ENCODE measurements at places on chromosomes 3 and 15.

DNA sequence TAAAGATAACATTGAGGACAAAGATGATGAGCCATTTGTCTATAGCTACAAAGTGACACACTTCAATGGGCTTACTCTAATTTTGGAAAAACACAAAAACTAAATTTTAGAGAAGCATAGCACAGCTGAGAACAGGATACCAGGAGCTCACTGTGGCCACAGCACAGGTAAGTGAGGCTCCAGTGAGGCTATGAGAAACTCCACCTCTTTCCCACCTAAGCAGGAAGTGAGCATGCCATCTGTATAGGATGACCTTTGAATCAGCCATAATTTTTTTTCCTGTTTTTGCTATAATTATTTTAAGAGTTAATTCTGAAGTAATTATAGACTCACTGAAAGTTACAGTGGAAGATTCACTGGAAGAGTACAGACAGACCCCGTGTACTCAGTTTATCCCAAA, 82.1 kb upstream of the DCLK3 start:
- no peak for DNase-seq

DNA sequence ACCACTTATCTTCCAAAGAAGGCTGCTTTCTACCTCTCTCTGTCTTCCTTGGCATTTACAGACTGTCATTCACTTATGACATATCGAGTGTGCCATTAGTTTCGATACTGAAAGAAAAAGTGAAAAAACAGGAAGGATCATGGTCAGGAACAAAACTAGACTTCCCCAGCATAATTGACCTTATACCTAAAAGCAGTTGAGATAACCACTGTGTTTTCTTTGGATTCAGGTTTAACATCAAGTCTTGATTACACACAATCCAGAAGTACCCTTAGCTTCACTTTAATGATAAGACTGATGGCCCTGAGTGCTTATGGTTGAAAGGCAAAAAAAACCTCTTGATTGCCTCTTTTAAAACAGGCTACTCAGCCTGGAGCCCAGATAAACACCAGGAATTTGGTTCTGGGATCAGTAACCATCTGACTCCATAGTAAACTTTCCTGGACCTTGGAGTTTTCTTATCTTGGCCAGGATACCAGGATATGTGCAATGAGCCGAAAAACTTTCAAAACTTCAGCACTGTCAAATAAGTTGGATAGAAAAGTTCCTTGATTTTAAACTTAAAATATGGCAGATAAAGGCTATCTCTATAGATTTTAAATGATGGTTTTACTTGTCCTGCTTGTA, 5.0 kb upstream of the UACA start:
- DNase-seq, result no peak

DNA sequence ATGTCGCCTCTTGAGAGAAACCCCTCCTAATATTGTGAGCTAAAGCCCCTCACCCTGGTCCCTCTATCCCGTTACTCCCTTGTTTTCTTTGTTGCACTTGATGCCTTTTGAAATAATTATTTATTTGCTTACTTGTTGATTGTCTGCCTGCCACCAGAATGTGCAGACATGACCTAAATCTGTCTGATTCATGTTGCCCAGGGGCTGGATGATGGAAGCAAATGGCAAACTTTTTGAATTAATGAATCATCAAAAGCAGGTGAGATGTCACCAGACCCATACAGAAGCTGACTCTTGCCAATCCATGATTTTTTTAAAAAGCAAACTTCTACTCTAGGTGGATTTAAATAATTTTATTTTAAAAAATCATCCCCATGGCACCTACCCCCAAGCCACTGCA, 49.3 kb downstream of the GRIP2 start:
- DNase-seq, result no peak

GRCh38 chr3:141289228-141289772, 57.7 kb downstream of the PXYLP1 start:
- no peak for DNase-seq

GRCh38 chr3:9712415-9712814, 8.8 kb downstream of the CPNE9 start:
- no peak for DNase-seq

DNA sequence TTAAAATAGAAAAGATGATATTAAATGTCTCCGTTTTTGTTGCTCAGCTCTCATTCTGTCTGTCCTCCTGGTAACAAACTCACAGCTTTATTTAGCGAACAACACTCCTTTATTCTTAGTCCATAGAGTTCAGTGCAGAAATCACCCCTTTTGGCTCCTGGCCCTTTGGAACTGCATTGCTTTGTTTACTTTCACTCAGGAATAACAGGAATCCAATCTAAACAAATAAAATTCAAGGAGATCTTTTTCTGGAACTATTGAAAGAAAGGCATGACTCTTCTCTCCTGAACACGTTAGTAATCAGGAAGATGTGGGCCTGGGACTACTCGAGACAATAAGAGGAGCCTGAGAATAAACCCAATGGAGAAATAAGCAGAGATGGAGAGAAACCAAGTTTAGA, 409.2 kb downstream of the DIPK2A start:
- DNase-seq, result no peak

DNA sequence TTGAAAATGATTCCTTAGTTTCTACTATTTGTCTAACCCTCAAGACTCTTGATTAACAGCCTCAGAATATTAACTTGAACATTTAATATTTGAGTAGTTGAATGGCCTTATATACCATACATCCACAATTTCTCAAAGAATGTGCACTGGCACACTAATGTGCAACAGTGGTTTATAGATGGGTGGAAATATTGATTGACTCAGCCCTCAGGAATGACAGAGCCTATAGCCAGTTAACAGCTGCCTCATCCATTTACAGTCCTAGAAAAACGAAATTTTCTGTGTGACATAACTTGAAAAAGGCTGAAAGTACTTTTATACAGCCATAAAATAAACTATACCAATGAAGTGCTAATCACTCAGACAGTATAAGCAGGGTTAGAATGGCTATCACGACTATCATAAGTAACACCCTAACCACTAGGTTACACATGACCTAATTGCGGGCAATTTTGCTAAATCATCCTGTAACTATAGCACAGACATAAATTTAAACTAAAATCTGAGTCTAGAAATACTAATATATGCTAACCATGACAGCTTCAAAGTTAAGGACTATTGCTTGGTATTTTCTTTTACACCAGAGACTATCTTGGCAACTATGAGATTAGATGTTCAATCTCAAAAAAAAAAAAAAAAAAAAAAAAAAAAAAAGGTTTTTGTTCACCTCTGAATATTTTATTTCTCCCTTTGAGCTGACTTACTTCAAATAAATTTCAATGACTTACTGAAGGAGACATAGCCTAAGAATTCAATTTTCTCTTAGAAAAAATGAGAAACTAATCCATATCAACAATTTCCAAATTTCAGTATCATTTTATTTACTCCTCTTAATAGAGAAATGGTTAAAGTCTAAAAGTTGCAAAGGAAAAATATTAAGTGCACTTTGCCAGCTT, 9.3 kb downstream of the SECISBP2L start:
- DNase-seq, result no peak

GRCh38 chr3:177710506-177710905, 513.2 kb upstream of the TBL1XR1 start:
- DNase-seq, result no peak

GRCh38 chr3:155001289-155002010, 78.7 kb upstream of the MME start:
- no peak for DNase-seq

DNA sequence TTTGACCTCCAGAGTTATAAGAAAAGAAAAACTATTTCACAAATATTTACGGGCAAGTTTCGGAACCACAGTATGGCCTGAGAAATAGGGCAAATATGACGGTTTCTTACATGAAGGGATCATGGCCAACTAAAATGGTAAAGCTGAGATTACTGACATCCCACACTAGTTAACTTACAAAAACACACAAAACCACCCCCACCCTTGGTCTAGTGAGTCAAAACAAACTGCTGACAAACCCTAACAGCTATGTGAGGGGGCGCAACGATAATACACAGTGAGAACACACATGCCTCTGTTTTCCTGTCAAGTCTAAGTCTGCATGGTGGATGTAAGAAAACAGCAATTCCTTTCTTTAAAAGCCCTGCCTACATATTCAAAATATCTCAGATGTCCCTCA, 32.3 kb downstream of the CBLB start:
- DNase-seq, result no peak

DNA sequence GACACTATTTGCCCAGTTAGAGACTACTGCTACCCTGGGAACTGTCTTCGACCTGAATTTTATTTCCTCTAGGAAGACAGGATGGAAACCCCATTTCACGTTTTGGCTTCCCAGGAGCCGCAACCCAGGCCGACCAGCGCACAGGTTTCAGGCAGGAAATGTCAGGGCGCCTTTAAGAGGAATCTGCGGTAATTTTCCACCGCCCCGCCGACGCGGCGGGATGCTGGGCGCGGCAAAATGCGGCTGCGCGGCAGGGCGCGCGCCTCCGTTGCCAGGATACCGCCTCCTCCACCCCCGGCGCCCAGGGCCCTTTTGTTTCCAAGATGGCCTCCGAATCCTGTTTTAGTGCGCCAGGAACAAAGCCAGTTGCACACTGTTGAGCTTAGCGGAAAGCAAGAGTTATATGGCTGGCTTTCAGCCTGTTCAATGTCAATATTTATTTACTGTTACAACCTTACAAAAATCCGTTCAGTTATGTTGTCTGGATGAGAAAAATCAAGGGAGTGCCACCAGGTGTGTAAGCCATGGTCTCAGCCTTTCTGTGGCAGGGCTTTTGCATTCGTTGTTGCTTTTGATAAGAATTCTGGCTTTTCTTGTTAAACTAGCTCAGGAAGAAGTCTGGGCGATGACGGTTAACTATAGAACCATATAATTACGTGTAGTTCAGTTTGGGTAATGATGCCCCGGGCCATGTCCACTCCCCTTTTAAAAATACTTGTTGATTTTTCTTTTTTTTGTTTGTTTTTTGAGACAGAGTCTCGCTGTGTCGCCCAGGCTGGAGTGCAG, 79.7 kb upstream of the CHD2 start:
- DNase-seq, result no peak

GRCh38 chr3:175956964-175957363, 1097.8 kb downstream of the NAALADL2 start:
- no peak for DNase-seq

- DNase-seq, result no peak
Measured at GRCh38 chr15:61729646-61730045, 330.6 kb downstream of the VPS13C start.

DNA sequence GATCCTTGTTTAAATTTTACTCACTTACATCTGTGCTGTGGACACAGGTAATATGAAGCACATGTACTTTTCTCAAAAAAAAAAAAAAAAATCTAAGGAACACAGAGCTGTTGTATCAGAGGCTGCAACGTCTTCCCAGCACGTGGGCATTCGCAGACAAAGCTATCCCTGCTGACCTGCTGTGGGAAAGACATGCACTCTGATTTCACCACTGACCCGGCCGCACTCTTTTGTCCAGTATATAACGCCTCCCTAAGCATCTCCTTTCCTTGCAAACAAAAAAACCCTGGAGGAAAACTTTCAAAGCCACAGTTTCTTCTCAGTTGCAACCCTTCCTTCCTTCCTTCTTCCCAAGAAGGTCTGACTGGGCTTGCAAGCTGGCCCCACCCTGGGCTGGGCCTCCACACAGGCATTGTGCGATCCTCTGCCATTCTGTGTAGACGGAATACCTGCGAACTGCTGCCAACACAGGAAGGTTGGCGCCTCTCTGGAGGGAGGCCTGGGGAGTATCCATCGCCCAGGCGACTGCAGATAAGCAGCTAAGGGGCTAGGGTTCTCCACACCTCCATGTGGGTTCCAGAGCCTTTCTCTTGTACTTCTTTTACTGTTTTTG, 50.8 kb downstream of the SLC12A8 start:
- no peak for DNase-seq

- no peak for DNase-seq
Measured at GRCh38 chr3:61742006-61742405, 180.6 kb downstream of the PTPRG start.
